NCI-H524 (cell line): ENCODE measurements at places on chromosomes 6 and 20.
A peak's percentile ranks its signal among the peaks of the same experiment; 100 is the strongest.

- DNase-seq, result peak; percentile 24
Observed at GRCh38 chr6:135145063-135145800, 35.9 kb upstream of the MYB start.

GRCh38 chr20:9161311-9161710, 92.4 kb downstream of the PLCB4 start:
- no peak for DNase-seq

DNA sequence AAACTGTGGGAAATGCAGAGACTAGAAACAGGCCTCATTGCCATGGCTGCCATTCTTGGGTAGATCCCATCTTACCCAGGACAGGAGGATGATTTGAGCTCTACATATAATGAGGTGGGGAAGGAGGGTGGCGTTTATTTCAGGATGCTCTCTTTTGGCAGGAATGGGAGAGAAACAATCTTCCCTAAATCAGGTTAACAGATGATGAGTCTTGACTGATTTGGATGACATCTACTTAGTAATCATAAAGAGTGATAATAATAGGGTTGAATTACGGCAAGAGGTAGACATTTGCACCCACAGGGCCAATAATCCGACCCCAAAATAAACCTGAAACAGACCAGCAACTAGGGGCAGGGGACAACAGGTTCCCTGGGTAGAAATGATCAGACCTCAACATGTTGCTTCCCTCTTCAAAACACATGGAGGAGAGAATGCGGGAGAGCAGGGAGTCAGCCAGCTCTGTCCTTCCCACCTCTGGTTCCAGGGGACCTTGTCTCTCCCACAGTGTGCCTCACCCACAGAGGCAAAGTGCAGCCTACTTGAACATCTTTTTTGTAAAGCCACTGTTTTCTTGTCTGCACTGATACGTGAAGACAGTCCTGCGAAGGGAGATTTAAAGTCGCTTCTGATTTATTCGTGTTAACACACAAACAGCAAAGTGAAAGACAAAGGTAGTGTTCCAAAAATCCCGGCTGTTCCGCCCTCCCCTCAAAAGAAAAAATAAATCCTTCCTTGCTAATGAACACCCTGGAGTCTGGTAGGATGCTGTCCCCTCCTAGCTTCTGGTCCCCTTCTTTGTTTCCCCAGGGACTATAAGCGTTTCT, 3.9 kb downstream of the FOXQ1 start:
- DNase-seq, result no peak

DNA sequence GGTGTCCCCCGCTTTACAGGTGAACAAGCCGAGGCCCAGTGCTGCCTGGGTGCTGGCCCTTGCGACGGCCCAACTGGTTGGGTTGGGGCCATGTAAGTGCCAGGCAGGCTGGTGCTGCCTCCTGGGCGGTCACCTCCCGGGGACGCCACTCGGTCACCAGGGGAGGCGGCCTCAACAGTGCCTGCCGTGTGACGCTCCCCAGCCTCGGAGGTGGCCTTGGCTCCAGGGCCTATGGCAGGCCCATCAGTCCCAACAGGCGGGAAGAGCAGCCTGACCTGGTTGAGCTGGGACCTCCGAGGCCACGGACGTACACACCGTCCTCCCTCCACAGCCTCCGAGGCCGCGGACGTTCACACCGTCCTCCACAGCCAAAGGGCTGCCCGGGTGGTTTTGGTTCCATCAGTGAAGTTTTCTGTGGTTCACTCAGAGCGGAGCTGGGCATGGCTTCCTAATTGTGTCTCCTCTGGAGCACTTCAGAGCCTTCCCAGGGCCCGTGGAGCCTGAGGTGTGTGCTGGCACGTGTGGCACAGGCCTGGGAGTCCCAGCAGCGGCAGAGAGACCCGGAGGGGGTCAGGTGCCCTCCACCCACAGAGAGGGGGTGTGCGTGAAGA, 19.3 kb upstream of the SLCO4A1 start:
- no peak for DNase-seq

GRCh38 chr20:43781215-43781614, 54.4 kb upstream of the GTSF1L start:
- no peak for DNase-seq
